Naive thymus-derived CD4-positive, alpha-beta T cell (primary cell): ENCODE measurements at places on chromosomes 7 and 10. TPM values are rescaled to one million over a fixed set of nuclear protein-coding genes. Genes with fewer than 3 reads are reported as not detected.

- no peak for DNase-seq
These were observed 213.6 kb downstream of the RPS24 start for GRCh38 chr10:78247266-78247665.

GRCh38 chr10:43815181-43815885, 166.7 kb upstream of the ZNF32 start:
- no peak for DNase-seq

CC2D2B gene
- polyA plus RNA-seq = not detected

ARHGAP19 gene
- 6.5 TPM for polyA plus RNA-seq

DNA sequence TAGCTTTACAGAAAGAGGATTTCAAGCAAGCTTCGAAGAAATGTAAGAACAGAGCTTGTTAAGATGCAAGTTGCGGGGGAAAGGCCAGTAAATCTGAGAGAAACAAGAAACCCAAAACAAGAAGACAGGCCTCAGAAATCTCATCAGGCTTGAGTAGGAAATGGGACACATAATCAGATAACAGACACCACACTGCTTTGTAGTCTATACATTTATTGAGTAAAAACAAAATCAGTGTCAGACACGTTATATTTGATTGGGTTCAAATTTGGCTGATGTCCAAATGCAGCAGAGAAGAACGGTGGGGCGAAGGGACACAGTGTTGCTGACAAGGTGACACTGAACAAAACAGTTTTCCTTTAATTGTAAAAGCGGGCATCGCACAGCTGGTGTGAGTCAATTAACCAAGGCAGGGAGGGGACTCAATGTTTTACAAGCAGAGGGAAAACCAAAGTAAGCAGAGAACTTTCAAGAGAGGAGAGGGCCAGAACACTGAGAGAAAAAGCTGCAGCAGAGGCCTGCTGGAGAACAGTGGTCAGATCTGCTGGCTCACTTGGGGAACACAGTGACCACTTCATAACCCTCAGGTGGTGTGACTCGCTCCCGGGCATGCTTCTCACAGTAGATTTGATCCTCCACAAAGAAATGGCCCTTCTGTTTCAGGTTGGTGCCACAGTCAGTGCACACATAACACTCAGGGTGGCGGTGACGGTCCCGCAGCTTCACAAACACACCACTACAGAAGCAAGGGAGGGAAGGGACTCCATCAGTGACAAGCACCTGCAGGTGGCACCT, 43.5 kb downstream of the ACSM6 start:
- no peak for DNase-seq

DNA sequence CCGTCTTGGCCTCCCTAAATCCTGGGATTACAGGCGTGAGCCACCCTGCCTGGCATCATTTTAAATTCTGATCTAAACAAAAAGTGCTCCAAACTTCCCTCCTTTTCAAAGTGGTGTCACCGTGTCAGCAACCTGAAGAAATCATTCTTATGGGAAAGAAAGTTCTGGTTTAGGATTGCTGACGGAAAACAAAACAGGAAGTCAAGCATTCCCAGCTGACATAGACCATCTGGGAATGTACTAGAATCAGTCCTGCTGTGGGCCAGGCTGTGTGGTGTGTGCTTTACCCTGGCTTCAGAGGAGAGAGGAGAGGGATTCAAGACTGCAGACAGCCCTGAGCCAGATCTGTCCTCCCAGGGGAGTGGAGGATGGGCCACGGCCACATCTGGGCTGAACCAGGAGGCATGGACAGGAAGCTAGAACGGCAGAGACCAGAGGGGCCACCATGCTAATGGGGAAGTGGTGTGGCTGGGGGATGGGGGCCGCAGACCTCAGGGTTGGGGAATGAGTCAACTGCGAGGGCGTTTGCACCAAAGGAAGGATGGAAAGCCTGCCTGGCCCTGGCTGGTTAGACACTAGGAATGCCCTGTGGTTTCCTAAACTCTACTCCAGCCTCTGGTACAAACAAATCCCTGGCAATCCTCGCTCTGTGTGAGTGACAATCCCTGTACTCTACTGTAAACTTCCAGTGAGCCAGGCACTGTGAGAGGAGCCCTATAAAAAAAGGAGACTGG, 16.7 kb upstream of the CLIP2 start:
- DNase-seq = no peak

NRG3 gene
- not detected for polyA plus RNA-seq

- no peak for DNase-seq
These were observed 1.1 kb downstream of the CYP26A1 start for GRCh38 chr10:93074597-93075368.

FAM25A gene
- not detected for polyA plus RNA-seq

- DNase-seq = no peak
These were observed 692 bp downstream of the NEURL1 start for GRCh38 chr10:103493916-103494877.

GPER1 gene
- 0.47 TPM for polyA plus RNA-seq

- no peak for DNase-seq
These were observed 319.7 kb downstream of the GFRA1 start for GRCh38 chr10:115953281-115953680.

PDIA4 gene
- polyA plus RNA-seq = 83.2 TPM

DNA sequence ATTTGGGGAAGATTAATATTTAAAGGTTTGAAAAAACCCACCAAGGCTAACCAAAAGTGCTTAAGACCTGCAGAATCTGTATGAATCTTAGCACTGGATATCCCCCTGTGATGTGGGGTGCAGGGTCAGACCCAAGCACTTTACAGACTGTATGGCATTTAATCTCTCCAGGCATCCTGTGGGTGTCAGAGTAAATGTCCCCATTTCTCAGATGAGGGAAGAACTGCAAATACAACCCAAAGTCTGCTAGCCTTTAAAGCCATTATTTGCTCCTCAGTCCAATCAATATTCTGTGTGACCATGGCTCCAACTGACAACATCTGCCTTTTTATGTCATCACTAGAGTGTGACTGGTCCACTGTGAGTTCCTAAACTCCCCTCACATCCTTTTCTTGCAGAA, 10.0 kb upstream of the MBL2 start:
- no peak for DNase-seq

GRCh38 chr7:112765105-112765504, 25.1 kb downstream of the TMEM168 start:
- DNase-seq = no peak

DNA sequence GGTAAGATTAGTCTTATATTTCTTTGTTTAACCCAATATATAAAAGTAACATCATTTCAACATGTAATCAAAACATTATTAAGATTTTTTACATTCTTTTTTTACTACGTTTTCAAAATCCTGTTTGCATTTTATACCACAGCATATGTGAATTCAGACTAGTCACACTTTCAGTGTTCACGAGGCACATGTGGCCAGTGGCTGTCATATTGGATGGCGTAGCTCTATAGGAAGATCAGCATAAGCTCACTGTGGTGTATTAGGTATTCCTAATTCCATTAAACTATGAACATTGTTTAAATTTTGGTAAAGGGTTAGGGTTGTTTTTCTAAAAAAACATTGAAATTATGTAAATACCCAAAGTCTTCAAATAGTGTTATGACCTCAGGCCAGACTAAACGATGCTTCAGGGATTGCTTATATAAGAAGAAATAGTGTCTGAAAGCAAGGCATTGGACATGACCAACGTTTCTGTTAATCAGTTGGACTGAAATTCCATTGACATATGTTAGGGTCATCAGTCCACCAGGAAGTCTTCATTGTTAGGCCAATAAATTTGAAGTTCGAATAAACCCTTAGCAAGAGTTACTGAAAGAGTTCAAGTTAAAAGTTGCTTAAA, 97.0 kb downstream of the BICC1 start:
- no peak for DNase-seq

DNA sequence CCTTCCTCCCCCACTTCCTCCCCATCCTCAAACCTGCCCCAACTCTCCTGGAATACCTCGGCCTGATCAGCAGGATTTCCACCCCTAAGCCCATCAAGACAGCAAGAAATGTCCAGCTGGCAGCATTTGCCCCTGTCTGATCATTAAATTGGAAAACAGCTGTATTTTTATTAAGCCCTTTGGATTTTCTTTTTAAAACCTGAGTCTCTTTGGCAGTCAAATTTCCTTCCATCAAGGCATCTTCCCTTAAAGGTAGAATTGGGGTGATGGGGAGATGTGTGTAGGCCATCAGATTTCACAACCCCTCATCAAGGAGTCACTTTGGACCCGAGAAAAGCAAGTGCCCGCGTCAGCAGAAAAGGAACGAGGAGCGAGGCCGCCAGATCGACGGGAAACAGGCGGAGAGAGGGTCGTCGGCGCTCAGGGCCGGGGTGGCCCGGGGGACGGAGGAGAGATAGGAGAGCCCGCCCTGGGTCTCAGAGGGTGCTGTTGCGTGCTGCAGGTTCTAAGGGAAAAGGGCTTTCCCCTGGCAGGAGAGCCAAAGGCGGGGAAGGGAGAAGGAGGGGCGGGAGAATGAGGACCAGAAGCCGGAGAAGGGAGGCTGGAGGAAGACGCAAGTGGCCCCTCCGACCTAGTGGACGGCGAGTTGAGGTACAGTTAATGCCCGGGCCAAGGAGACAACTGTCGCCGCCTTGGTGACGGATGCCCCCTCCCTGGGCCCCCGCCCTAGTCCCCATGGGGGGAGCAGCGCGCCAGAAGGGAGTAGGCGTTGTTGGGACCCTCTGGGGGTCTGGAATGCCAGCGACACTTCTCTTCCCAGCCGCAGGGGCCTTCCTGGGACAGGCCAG, 11.5 kb upstream of the GATA3 start:
- no peak for DNase-seq

DNA sequence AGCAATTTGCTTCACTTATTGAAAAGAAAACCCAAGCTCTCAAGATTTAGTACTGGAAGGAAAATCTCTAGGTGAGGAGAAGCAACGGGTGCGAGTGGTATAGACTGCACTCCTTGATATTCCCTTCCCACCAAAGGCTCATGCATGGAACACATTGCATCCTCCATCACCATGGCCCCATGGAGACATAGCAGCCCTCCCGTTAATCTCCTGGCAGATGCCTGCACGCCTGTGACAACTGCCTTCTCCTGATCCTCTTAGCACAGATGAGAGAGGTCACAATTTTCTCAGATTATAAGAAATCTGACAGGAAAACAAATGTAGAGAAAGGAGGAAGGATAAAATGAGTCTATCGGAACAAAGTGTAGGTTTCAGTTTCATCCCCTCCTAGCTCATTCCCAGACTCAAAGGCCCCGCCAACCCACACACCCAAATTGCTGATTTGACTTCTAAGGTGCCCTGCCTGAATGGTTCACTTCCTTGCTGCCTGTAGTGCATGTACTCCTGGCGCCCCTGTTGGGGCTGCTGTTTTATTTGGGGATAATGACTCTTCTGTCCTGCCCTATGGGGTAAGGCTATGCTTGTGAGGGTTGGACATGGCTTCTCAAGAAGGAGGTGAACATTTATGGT, 50.0 kb downstream of the PLXNA4 start:
- no peak for DNase-seq

GRCh38 chr10:17737027-17737965, 14.7 kb upstream of the TMEM236 start:
- DNase-seq = no peak

GJD4 gene
- polyA plus RNA-seq = not detected

GRCh38 chr10:79944428-79945395, 4.2 kb downstream of the SFTPD start:
- no peak for DNase-seq

- DNase-seq = no peak
These were observed 58.6 kb downstream of the ZMIZ1 start for GRCh38 chr10:79127151-79127961.

GRCh38 chr7:28723336-28723735, 234.8 kb downstream of the TRIL start:
- DNase-seq = no peak

GRCh38 chr10:49661140-49661856, 18.2 kb upstream of the C10orf53 start:
- no peak for DNase-seq

PLXDC2 gene
- not detected for polyA plus RNA-seq

DNA sequence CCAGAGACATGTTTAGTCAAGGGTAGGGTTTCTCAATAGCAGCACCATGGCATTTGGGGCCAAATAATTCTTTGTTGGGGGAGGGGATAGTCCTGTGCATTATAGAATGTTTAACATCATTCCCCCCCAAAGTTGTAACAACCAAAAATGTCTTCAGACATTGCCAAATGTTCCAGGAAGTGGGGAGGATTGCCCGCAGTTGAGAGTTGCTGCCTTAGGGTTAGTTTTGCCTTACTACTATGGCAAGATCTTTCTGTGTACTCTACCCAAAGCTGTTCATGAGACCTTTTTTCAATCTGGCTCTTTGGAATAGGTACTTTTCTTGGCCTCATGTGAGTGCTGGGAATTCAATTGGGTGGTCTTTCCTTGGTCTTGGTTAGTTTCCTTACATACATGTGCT, 34.1 kb downstream of the SAMD8 start:
- DNase-seq = no peak

DNA sequence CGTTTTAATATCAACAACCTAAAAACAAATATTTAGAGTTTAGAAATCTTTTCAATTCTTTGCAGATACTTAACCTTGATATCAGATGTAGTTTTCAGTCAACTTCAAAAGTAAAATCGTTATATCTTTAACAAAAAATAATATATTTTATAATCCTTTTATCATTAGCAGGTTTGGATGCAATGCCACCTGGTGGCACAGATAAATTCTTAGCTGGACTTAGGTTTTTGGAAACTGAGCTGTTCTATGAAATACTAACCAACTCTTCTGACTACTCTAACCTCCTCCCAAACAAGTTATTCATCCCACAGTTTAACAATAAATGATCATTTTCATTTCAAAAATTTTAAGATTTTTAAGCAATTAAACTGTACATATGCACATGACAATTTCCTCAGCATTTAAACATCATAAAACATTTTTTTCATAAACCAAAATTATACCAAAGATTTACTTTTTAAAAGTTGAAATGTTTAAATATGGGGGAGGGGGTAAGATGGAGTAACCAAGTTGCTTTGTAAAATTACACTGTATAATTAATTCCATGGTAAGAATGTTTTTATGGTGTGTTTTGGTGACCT, 56.9 kb downstream of the HIBADH start:
- DNase-seq = no peak

A1CF gene
- not detected for polyA plus RNA-seq

DNA sequence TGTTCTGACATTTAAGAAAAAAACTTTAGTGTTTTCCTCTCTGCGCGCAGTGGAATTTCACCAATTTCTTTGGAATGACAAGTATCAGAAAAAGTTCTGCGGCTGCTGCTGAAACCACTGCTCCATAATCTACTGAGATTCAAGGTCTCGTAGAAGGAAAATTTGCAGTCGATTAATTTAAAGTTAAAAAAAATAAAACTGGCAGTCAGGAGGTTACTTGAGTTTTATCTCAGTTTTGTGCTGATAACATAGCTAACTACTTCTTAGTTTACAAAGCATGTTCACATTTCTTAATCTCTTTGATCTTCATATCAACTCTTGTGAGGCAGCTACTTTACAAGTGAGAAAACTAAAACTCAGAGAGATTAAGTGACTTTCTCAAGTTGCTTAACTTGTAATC, 18.2 kb upstream of the CALD1 start:
- DNase-seq = no peak

ANKRD1 gene
- not detected for polyA plus RNA-seq

DNA sequence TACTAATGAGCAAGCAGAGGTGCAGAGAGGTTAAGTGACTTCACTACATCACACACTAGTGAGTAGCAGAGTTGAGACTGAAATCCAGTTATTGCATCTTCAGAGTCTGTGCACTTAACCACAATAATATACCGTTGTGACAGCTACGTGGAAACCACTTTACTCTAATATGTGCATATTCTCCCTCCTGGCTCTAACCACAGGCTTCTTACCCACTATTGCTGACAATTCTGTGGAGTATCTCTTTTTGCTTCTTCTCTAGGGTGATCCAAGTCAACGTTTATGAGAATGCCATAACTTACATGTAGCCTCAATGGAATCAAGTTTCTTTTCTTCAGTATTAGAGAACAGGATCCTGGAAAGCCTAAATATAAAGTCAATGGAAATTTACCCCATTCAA, 64.2 kb upstream of the MEOX2 start:
- no peak for DNase-seq

GPR141 gene
- polyA plus RNA-seq = not detected
